ENCODE measurements at places on chromosomes 6 and 20.

DNA sequence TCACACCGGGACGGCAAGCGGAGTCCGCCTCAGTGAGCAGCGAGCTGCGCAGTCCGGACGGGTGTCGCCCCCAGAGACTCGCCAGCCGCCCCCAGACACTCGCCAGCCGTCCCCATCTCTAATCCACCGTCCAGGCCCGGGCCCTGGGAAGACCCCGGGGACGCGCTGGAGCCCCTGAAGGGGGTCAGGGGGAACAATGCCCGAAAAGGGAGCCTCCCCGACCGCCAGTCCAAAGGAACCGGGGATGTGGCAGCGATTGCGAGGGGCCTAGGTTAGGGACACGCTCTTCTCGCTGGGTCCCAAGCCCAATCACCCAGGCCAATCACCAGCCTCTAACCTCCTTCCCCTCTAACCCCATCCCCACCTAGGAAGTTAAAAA is 33.1 kb downstream of the TFAP2A start:
- no peak for DNase-seq

- no peak for DNase-seq
These were observed 19.6 kb downstream of the MARCKS start for GRCh38 chr6:113876695-113877094.

DNA sequence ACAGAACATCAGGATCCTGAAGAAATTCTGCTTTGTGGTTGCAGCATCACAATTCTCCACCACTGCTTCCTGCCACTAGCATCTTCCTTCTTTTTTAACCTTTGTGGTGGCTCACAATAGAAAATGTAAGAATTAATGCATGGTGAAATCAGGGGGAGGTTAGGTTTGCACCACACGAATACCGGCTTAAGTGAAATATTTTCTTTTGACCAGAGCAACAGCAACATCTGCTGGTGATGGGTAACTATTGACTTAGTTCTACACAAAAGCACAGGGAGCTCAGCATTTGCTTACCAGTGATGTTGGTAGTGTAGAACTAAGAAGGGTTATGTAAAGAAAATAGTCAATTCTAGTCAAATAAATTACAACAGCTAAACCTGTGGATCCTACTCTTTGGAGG is 280.5 kb downstream of the SYNE1 start:
- DNase-seq = peak; percentile 47

- DNase-seq = no peak
These were observed 155.2 kb upstream of the RIN2 start for GRCh38 chr20:19602675-19603375.

DNA sequence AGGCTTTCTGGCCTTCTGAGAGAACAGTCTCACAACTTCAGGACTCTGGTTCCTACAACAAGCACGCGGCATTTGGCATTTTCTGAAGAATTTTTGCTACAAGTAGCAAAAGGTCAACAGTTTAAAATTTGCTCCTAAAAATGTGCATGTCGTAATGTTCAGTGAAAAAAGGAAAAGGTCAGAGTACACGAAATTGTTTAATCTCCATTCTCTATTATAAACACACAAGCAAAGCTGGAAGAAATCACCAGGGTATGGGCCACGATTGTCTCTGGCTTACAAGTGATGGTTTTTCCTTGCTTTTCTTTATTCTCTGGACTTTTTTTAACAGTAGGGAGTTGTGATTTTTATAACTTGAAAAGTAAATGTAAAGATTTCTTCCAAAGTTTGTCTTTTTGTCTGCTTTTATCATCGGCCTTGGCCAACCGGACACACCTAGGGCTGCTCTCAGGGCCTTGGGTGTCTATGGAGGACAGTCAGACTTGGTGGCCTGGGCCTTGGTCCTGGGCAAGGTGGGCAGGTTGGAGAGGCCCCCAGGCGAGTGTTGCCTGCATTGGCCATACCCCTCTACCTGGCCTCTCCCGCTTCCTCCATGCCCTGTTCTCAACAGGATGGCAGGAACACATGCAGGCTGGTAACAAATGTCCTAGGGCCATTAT is 32.4 kb downstream of the PLEKHG1 start:
- no peak for DNase-seq

DNA sequence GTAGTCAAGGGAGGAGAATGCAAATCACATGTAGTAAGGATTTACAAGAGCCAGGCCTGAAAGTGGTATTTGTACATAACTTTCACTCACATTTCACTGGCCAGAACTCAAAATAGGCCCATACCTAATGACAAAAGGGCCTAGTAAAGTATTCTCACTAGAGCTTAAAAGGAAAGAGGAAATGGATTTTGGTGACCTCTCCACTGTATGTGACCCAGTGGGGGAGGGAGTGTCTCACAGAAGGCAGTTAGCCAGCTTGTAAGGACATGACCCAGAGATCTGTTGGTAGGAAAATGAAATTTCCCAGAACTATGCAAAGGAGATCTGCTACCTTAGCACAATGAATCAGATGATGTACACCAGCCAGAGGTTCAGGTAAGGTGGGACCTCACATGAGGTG is 124.4 kb downstream of the PTPRT start:
- no peak for DNase-seq

DNA sequence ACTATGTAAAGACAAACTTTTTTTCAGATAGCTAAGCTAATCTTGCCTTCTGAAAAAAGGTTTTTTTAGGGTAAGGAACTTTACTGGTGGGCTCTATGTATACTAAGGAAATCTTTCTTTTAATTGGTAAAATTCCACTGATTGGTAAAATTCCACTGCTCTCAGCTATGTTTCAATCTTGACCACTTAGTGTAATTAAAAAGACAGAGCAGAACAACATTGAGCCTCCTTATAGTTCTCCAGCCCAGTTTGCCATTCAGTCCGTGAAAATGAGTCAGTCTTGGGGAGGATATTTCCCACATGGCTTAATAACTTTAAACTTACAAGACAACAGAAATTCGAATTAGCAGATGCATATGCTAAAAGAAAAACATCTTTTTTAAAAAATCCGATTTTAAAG is 92.7 kb downstream of the EYA4 start:
- no peak for DNase-seq

DNA sequence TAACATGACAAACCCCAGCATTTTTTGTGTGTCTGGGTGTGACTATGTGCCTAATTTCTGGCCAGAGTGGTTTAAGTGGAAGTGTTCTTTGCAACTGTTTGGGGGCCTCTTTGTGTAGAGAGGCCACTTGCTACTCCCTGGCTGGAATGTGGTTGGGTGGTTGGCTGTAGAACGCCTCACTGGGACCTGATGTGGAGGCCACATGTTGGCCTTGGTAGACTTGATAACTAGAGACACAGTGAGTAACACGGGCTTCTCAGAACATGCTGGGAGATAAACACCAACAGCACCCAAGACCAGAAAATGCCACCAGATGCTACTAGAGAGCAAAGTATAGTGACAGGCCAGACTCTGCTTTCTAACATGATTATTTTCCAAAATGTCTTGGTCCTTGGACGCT is 111.2 kb upstream of the ZFP64 start:
- DNase-seq = no peak

DNA sequence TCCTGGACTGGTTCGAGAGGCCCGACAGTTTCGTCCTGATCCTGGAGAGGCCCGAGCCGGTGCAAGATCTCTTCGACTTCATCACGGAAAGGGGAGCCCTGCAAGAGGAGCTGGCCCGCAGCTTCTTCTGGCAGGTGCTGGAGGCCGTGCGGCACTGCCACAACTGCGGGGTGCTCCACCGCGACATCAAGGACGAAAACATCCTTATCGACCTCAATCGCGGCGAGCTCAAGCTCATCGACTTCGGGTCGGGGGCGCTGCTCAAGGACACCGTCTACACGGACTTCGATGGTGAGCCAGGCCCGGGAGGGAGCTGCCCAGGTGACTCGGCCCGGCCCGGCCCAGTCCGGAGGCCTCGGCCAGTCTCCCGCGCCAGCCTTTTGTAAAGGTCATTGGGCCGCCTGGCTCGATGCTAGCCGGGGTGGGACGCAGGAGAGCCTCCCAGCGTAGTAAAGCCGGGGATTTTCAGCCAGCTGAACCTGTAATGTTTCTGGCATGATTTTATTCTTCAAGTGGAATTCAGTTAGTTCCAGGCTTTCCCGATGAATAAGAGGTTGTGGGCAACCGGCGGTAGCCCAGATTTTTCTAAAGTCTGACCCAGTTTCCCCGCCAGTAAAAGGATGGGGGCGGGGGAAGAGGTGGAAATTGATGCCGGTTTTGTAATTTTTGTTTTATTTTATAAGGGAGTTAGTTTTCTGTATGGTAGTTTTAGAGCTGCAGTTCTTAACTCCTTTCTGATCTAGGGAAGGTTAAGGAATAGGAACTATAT is 1.4 kb downstream of the PIM1 start:
- DNase-seq = no peak

GRCh38 chr6:41002168-41002567 is 36.9 kb downstream of the UNC5CL start:
- DNase-seq = no peak

- no peak for DNase-seq
These were observed 141.7 kb downstream of the RFX6 start for GRCh38 chr6:117018771-117019170.

- no peak for DNase-seq
These were observed 155.3 kb downstream of the DHX35 start for GRCh38 chr20:39117491-39117890.

GRCh38 chr6:144952456-144953240 is 667.5 kb downstream of the UTRN start:
- DNase-seq = no peak

Measured in HuH-7.5 (cell line).